Activated T-cell treated with anti-CD3 and anti-CD28 coated beads, Interleukin-2, amount 50 U/mL, for 1 hour (primary cell): ENCODE measurements at places on chromosomes 7 and 10.

GRCh38 chr7:132183781-132184380 is 392.4 kb downstream of the PLXNA4 start:
- DNase-seq, result no peak

GRCh38 chr7:106372595-106373318 is 88.0 kb upstream of the NAMPT start:
- DNase-seq, result no peak

DNA sequence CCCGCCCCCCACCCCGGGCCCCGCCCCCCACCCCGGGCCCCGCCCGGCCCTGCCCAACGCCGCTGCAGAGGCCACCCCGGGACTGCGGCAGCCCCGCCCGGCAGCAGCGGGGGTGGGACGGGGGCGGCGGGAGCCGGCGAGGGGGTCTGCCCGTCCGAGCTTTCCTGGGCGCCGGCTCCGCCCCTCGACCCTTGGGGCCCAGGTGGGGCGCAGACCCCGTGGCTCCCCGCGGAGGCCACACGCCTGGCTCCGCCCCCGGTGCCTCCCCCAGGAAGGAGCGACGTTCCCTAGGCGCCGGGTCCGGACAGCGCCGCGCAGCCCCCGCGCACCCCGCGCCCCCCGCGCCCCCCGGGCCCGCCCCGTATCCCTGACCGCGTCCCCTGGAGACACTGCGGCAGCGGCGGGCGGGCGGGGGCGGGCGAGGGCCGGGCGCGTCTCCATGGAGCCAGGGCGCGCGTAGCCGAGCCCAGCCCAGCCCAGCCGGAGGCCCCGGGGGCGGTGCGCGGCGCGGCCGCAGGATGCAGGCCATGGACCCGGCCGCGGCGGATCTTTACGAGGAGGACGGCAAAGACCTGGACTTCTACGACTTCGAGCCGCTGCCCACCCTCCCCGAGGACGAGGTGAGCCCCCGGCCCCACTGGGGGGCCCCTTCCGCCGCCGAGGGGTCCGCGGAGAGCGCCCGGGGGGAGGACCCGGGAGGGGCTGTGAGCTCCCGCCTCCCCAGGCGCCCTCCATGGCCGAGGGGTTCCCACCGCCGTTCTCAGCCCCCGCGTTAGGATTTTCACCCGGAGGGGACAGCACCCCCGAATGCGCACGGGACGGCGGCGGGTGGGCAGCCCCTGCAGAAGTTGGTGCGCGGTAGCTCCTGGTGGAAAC is at the start of gene KNDC1:
TSS of gene KNDC1 (plus strand) at position 270 of the 876 bp plus-strand sequence. CDS start at position 519, 249 bp downstream.
- peak; percentile 44 for DNase-seq

- DNase-seq, result no peak
Observed at GRCh38 chr7:130397758-130398073, 17.4 kb downstream of the CPA1 start.

GRCh38 chr10:108970016-108970415 is 953.3 kb downstream of the XPNPEP1 start:
- DNase-seq, result no peak

GRCh38 chr7:28329661-28330363 is 82.5 kb upstream of the CREB5 start:
- DNase-seq, result no peak

DNA sequence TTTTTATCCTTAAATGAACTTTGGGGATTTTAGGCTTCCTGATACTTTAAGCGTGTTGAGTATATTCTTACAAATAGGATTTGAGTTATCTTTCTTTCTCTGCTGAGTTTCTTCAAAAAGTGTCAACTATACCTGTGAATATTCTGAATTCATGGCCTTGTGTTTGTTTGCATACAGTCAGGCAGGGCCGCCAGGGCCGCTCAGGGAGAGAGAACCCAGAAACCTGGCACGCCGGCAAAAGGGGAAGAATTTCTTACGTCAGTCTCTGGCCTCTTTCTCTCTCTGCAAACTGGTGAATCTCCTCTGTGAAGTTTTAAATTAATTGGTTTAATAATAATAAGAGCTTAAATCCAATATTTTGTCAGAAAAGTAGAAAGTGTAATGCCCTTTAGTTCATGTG is 29.3 kb upstream of the BNIP3 start:
- no peak for DNase-seq

DNA sequence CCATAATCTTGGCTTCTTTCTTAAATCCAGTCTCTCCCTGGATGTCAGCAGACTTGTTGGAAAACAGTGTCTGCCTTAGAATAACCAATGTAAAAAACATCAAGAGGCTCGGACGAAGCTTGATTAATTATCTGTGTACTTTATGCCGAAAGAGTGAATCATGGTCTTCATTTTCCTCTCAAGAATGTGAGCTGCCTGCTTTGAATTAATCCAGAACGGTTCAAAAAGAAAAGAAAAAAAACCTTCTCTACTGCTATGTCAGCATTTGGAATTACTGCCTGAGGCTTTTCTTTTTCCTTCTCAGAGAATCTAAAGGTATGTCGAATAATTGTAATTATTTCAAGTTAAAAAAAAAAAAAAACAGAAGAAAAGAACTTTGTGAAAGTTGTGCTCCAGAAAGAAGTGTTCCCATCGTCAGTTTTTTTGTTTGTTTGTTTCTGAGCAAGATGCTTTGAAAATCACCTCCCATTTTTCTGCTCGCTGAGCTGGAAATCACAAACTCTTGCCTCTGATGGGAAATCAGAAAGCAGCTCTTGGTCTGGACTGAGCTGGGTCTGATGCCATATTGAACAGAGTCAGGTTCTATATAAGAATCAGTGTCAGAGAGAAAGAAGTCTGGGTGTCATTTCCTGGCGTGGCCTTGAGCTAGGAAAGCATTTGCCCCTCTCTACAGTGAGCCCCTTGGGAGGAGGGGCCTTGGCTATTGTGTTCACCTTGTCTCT is 20.2 kb downstream of the PLPP4 start:
- DNase-seq, result no peak

DNA sequence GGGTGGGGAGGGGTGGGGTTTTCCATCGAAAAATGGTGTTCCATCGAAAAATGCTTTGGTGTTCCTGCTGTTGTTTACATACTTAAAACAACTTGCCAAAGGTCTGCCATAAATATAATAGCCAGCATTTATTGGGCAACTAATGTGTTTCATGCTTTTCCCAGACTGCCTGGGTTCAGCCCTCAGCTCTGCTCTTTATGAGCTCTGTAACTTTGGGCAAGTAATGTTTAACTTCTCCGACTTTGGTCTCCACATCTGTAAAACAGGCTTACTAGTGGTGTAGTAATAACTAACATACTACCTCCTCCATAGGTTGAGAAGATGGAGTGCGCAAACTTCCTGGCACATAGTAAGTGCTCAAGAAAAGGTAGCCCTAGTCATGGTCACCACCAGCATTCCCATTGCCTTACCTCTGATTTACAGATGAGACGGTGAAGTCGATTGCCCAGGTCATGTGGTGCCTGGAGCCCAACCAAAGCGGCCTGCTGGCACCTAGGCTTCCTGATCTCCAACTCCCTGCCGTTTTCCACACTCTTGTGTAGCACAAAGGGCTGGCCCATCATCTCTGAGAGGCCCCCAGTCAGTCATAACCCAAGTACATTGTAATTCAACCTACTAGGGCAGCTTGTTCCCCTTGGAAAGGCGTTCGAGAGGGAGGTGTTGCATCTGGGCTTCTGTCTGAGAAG is 8.9 kb downstream of the ZMIZ1 start:
- no peak for DNase-seq

GRCh38 chr10:7436490-7437100 is 25.8 kb upstream of the SFMBT2 start:
- DNase-seq, result no peak

GRCh38 chr7:158252081-158252836 is 335.4 kb downstream of the PTPRN2 start:
- no peak for DNase-seq

- no peak for DNase-seq
Observed at GRCh38 chr7:2944739-2945138, 98.9 kb downstream of the CARD11 start.

GRCh38 chr7:106772655-106773108 is 92.4 kb upstream of the PIK3CG start:
- no peak for DNase-seq

- DNase-seq, result no peak
Observed at GRCh38 chr10:75648351-75648750, 216.9 kb downstream of the LRMDA start.

DNA sequence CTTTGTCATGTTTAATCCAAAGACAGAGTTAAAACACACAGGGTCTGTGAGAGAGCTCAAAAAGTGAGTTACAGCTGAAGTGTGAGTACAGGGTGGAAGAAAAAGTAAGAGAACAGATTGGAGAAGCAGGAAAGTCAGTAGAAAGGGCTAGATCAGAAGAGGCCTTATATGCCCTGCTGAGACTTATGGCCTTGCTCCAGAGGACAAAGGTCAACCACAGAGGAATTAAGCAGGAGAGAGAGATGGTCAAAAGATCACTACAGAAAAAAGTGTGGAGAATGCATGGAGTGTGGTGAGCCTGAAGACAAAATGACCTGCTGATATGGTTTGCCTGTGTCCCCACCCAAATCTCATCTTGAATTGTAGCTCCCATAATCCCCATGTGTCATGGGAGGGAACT is 213.8 kb downstream of the NEBL start:
- DNase-seq, result no peak

DNA sequence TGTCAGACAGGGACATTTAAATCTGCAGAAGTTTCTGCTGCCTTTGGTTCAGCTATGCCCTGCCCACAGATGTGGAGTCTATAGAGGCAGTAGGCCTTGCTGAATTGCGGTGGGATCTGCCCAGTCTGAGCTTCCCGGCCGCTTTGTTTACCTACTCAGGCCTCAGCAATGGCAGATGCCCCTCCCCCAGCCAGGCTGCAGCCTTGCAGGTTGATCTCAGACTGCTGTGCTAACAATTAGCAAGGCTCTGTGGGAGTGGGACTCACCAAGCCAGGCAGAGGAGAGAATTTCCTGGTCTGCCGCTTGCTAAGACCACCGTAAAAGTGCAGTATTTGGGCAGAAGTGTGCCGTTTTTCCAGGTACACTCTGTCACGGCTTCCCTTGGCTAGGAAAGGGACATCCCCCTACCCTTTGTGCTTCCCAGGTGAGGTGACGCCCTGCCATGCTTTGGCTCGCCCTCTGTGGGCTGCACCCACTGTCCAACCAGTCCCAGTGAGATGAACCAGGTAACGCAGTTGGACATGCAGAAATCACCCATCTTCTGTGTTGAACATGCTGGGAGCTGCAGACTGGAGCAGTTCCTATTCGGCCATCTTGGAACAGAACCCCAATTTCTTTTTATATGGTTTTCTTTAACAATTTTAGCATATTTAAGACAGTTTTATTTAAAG is 28.4 kb upstream of the VWDE start:
- DNase-seq, result no peak

DNA sequence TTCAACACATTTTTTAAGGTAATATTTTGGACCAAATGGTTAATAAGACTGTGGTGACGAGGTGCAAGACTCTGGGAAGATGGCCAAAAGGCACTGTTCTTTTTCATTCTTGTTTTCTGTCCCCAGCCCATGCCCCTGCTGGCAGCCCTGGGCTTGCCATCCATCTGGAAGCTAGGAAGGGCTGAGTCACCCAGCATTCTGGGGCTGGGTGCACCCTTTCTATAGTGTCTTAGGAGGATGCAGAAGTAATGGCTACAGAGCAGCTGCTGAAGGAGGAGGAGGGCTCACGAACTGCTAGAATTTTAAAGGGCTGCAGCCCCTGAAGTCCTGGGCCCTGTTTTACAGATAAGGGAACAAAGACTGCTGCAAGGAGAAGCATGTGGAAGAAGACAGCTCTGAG is 42.8 kb upstream of the ZNF32 start:
- no peak for DNase-seq

GRCh38 chr7:14739168-14739840 is 163.2 kb downstream of the DGKB start:
- DNase-seq, result no peak

- DNase-seq, result no peak
Observed at GRCh38 chr7:35874886-35875285, 74.0 kb downstream of the SEPTIN7 start.

DNA sequence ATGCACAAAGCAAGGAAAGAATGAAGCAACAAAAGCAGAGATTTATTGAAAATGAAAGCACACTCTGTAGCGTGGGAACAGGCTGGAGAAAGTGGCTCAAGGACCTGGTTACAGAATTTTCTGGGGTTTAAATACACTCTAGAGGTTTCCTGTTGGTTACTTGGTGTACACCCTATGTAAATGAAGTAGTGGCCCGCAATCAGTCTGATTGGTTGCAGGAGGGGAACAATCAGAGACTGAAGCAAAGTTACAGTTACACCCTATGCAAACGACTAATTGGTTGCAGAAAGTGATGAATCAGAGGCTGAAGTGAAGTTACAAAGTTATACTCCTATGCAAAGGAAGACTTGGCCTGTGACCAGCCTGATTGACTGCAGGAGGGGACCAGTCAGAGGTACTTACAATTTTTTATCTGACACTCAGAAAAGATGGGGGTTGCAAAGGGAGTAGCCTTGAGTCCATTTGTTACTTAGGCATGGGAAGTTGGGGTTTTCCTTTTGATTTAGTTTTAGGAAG is 3.6 kb upstream of the MTPN start:
- DNase-seq, result no peak
